ENCODE measurements at places on chromosomes 6 and 20. TPM values are rescaled to one million over a fixed set of nuclear protein-coding genes. Genes with fewer than 3 reads are reported as not detected.

Gene ULBP2
- not detected for total RNA-seq

DNA sequence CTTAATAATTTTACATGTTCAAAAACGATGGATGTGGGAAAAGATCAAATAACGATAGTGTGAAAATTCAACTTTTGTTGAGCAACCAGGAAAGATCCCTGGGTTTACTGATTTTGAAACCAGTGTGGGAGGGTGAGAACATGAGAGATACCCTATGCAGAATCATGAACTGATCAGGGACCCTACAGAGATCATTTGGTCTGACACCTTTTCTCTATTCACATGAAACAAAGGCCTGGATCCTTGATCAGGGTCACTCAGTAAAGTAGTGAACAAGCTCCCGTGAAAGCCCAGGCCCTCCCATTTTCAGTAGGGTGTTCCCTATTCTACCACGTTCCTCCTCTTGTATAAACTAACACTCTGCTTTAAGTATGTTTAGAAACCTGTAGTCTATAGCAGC, 60.5 kb upstream of the DUSP22 start:
- no peak overlapping the region for H3K27ac ChIP-seq
- H3K36me3 ChIP-seq: no peaks in the 10 kb centered on the region
- DNase-seq: no peak
- no peaks in the 10 kb centered on the region for H3K4me1 ChIP-seq
- H3K4me3 ChIP-seq: no peak overlapping the region
- no peaks in the 10 kb centered on the region for H3K27me3 ChIP-seq

Gene TCF21
- total RNA-seq: 3.7 TPM

- H3K36me3 ChIP-seq: no peaks in the 10 kb centered on the region
- H3K27ac ChIP-seq: no peak overlapping the region
- H3K27me3 ChIP-seq: no peaks in the 10 kb centered on the region
- H3K4me3 ChIP-seq: no peak overlapping the region
- no peak for DNase-seq
These were observed 446.6 kb upstream of the JAG1 start for GRCh38 chr20:11120431-11120830.

DNA sequence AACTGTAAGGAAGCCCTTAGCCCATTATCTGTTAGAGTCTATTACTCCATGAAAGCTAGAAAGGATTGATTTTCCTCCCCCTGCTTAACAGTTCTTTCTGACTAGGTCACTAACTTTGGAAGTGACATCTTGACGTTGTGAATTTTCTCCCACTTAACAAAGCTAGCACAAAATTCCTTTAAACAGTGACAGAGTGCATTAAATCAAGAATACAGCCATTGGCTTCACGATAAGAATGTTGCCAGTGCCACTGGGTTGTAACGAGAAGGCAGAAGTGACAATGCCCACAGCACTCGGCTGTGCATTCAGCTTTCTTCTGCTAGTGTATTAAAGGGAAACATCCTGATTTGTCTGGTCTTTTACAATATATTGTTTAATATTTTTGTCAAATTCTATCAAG, 182.7 kb upstream of the DTNBP1 start:
- H3K4me1 ChIP-seq: peaks cover 31% of the 10 kb centered on the region
- H3K36me3 ChIP-seq: no peaks in the 10 kb centered on the region
- H3K27me3 ChIP-seq: no peaks in the 10 kb centered on the region
- DNase-seq: no peak

DNA sequence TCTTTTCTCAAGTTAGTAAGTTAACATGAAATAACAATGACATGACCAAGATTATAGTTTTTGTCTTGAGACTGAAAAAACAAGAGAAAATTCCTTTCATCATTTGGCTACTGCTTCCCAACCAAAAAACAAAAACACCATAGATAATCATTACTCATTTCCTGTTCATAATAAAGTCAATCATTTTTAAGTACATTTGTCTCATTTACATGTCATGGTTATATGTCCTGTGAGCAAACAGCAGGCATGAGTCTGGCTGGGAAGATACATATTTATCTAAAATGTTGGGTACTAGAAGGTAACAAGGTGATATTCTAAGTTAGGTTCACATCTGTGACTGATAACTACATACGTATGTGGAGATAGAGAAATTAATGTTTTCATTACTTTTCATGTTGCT, 180.5 kb downstream of the ISM1 start:
- no peak for DNase-seq
- H3K4me1 ChIP-seq: peaks cover 29% of the 10 kb centered on the region
- no peak overlapping the region for H3K4me3 ChIP-seq
- H3K36me3 ChIP-seq: no peaks in the 10 kb centered on the region

DNA sequence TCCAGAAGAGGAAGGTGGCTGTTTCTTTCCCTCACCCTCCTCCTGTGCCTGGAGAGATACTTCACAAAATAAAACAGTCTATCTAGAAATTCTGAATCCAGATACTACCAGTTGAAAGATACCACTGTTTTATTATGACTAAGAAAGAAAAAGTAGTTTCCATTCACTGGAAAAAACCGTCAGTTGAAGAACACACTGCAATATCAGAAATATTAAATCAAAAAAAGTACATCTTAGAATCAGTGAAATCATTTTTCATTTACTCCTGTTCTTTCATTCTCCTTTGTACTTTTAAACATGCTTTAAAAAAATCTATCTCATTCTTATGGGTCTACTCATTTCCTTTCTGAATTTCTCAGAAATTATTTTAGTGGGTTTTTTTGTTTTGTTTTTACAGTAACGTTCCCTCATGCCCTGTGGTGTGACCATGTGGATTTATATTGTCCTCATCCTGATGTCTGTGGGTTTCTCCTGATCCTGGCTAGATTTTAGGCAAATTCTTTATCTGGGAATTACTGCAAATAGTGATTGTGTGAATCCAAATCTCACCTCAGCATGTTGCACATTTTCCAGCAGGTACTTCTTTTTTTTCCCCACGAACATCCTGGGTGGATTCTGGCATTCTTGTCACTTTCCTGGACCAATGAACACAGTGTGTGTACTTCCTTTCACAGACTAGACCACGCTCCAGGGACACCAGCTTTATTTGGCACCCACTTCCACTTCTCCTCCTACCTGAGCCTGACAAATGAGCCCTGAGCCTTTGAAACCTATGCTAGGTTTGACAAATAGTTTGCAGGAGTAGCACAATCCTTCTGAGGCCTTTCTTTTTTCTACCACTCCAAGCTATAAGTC, 114.0 kb upstream of the LAMP5 start:
- no peaks in the 10 kb centered on the region for H3K4me1 ChIP-seq
- H3K27ac ChIP-seq: no peak overlapping the region
- no peak overlapping the region for H3K4me3 ChIP-seq

DNA sequence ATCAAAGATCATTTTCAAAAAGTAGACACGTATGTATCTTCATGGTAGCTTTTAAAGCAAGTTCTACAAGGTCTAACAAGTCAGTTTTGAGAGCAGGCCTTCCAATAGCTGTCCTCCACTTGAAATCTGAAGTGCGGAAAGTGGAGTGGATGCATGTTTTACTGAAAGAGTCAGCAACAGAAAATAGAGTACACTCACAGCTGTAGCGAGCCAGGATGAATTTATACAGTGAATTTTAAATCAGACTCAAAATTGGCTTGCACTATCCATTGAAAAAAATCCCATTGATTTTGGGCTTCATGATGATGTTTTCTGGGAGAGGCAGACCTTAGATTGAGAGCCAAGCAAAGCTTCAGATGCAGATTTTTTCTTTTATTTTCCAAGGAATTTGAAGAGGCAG, 80.6 kb downstream of the GJA10 start:
- H3K4me1 ChIP-seq: peaks cover 28% of the 10 kb centered on the region
- no peak overlapping the region for H3K27ac ChIP-seq
- DNase-seq: peak; percentile 85
- no peak overlapping the region for H3K4me3 ChIP-seq

- DNase-seq: peak; percentile 30
- no peak overlapping the region for H3K27ac ChIP-seq
- no peak overlapping the region for H3K4me3 ChIP-seq
These were observed 11.3 kb downstream of the ELMO2 start for GRCh38 chr20:46394872-46395760.

Gene PNLDC1
- total RNA-seq: 0.09 TPM

DNA sequence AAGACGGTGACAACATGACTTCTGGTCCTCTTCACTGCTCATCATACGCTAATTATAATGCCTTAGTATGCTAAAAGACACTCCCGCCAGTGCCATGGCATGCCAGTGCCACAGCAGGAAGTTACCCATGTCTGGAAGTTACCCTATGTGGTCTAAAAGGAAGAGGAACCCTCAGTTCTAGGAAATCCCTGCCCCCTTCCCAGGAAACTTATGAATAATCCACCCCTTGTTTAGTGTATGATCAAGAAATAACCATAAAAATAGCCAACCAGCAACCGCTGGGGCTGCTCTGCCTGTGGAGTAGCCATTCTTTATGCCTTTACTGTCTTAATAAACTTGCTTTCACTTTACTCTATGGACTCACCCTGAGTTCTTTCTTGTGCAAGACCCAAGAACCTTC, 15.8 kb upstream of the SERPINB9 start:
- H3K27ac ChIP-seq: no peak overlapping the region
- no peak overlapping the region for H3K4me3 ChIP-seq
- H3K27me3 ChIP-seq: no peaks in the 10 kb centered on the region
- no peak for DNase-seq
- H3K4me1 ChIP-seq: no peaks in the 10 kb centered on the region

GRCh38 chr6:142458836-142459235, 157.0 kb downstream of the ADGRG6 start:
- H3K36me3 ChIP-seq: no peaks in the 10 kb centered on the region
- no peaks in the 10 kb centered on the region for H3K4me1 ChIP-seq
- no peak for DNase-seq
- no peak overlapping the region for H3K27ac ChIP-seq
- H3K27me3 ChIP-seq: no peaks in the 10 kb centered on the region
- no peak overlapping the region for H3K4me3 ChIP-seq

DNA sequence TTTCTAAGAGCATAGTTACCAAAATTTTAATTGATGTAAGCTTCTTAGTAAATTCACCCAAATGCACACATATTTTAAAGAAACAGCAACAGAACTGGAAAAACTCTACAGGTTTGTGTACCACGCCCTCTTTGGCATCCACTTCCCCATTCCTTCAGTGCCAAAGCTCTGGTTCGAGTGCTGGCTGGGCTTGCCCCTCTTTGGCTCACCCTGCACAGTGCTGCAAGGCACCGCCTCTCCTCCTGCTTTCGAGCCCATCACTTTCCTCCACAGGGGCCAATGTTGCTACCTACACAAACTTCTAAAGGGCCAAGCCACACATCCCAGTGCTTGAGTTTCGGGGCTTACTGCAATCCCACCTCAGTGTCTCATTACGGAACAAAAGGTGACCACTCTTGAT, 9.6 kb downstream of the LRP11 start:
- H3K4me1 ChIP-seq: peaks cover 8% of the 10 kb centered on the region
- no peak for DNase-seq
- H3K27ac ChIP-seq: peak overlapping the region; percentile 60

Gene SNPH
- total RNA-seq: 8.1 TPM

Gene GCNT2
- 21.4 TPM for total RNA-seq

DNA sequence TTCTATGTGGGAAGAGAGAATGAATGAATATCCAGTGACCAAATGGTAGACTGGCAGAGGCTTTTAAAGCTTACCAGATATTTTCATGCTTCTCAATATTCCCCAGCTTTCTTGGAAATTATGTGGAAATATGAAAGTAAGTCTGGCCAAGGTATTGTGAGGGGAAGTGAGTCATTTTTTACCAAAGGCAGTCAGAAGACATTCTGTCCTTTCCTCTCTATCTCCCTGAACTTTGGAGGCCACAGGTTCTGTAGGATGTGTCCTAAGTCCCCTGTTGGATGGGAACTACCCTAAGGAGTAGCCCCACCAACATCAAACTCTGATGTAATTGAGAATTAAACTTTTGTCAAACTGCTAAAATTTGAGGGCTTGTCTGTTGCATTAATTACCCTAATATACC, 593.8 kb upstream of the NRSN1 start:
- no peaks in the 10 kb centered on the region for H3K36me3 ChIP-seq
- H3K27ac ChIP-seq: no peak overlapping the region
- H3K4me3 ChIP-seq: no peak overlapping the region
- no peaks in the 10 kb centered on the region for H3K27me3 ChIP-seq

DNA sequence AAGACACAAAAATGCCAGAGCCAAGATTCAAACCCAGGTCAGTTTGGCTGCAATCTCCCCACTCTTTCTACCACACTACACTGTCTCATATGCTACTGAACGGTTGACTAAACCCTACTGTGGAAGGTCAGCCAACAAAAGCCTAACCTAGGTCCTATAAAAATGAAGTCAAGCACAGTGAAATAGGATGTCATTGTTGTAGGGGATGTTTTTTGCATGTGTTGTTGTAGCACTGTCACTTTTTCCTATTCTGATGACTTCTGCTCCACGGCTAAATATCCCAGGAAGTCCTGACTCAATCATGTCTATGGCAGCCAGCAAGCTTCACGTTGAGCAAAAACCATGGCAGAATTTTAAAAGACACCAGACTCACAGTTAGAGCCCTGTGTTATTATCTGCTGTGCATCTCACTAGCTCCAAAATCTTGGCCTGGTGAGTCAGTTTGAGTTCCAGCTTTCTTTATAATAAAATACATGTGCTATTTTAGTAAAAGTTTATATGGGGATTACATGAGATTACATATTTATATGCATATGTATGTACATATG, 322.1 kb upstream of the NT5E start:
- H3K27me3 ChIP-seq: peaks cover 10% of the 10 kb centered on the region
- H3K4me3 ChIP-seq: no peak overlapping the region
- H3K36me3 ChIP-seq: no peaks in the 10 kb centered on the region
- no peak for DNase-seq
- no peaks in the 10 kb centered on the region for H3K4me1 ChIP-seq

Gene TINAG
- total RNA-seq: not detected

GRCh38 chr6:71524201-71524600, 235.6 kb downstream of the OGFRL1 start:
- H3K36me3 ChIP-seq: no peaks in the 10 kb centered on the region
- peaks cover 8% of the 10 kb centered on the region for H3K27me3 ChIP-seq
- no peak overlapping the region for H3K4me3 ChIP-seq
- no peak for DNase-seq
- peaks cover 20% of the 10 kb centered on the region for H3K4me1 ChIP-seq

GRCh38 chr6:44037847-44038542, 89.3 kb downstream of the MRPL14 start:
- no peak overlapping the region for H3K4me3 ChIP-seq
- no peaks in the 10 kb centered on the region for H3K27me3 ChIP-seq
- no peak for DNase-seq
- no peak overlapping the region for H3K27ac ChIP-seq

Gene CDC5L
- 17.8 TPM for total RNA-seq

Gene ACTR5
- 8.7 TPM for total RNA-seq

Gene GRIK2
- total RNA-seq: 1.5 TPM

DNA sequence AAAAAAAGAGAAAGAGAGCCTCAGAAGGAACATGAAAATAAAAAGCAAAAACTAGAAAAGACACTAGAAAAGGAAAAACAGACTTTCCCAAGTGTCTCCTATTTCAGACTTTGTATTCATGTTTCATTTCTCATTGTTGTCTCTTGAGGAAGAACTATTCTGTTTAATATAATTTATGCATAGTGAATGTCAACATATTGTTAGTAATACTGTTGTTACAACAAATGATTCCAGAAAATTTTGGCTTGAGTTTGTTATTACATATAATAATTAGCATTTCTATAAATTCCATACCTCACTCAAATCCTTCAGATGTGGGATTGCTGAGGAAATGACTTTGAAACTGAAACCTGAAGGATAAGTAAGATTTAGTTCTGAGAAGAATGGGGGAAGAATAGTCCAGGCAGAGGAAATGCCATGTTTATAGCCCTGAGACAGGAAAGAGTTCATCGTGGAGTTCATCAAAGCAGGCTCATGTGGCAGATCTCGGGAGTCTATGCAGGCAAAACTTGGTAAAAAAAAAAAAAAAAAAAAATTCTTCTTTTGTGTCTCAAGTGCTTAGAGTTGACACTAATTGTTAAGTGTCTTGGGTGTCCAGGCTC, 53.1 kb upstream of the EIF2S2 start:
- H3K27ac ChIP-seq: no peak overlapping the region
- no peaks in the 10 kb centered on the region for H3K36me3 ChIP-seq
- DNase-seq: no peak
- H3K27me3 ChIP-seq: no peaks in the 10 kb centered on the region
- peaks cover 5% of the 10 kb centered on the region for H3K4me1 ChIP-seq
